ENCODE measurements at places on chromosomes 2 and 18.

- peak; percentile 28 for DNase-seq
These were observed 11.5 kb downstream of the ROCK1 start for GRCh38 chr18:21100146-21100545.

DNA sequence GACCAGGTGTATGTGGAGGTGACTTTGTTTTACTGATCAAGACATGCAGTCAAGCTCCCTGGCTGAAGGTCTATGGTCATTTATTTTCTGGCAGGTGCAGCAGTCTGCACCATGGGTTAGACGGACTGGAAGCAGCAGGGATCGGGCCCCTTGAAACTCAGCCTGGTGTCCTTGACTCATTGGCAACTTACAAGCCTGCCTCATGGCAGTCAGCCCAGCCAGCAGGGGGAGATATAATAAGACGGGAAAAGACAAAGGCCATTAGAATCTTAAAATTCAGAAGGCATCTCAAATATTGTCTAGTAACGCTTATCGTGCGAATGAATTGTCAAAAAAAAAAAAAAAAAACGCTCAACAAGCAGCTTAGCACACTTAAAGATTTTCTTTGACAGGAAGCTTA lies 308.2 kb downstream of the EN1 start:
- peak; percentile 60 for DNase-seq

DNA sequence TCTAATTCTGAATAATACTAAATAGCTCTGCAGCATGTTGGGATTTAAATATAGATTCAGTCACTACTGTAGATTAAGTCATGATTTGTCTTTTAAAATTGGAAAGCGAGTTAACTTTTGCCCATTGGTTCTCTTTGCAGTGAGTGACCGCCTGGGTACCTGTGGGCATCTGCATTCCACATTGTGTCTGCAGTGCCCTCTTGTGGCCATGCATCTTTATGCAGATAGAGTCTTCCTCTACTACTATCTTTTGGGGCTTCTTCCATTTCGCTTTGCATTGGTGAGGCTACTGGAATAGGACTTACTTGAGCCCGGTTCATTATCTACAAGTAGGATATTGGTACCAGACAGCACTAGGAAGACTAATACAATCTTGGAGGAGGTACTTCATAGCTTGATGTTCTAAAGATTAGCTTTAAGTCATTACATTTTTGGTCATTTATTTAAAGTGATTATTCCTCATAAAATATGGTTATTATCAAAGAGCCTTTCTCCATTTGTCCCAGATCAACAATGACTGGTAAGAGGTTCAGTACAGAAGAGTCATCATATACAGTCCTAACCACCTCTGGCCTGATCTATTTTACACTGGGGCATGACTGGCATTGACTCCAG lies 203.0 kb downstream of the SOCS6 start:
- peak; percentile 62 for DNase-seq

DNA sequence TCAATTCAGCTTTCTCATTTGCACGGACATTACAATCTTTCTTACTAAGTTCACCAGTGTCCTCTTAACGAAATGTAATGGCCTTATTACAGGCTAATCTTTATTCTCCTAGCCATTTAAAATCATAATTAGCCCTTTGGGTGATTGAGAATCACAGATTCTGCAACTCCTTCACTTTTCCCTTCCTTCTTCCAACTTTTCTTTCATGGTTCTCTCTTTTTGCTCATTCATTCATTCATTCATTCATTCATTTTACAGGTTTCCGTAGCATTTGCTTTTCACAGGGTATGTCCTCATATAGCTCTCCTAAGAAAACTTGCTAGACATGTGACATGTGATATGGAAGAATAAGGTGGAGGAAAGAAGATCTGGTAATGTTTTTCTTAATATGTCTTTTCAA lies 16.0 kb downstream of the TBR1 start:
- no peak for DNase-seq

DNA sequence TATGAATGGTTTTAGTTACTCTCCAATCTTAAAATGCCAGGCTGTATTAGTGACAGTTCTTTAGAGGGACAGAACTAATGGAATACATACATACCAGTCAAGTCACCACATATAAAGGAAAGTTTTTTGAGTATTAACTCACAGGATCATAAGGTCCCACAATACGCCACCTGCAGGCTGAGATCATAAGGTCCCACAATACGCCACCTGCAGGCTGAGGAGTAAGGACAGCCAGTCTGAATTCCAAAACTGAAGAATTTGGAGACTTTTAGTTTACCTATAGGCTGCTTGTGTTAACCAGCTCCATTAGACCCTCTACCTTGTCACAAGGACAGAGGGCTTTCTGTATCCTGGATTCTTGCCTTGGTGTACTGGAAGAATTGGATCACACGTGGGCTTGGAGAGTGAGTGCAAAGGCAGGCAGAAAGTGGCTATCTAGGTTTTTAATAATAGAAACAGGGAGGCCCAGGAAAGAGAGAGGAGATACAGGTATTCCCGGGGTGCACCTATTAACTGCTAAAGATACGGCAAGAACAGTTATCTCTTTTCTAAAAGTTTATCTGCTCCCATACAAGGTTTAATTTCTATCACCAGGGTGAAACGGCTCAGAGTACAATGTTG lies 234.9 kb upstream of the CYRIA start:
- peak; percentile 30 for DNase-seq

- no peak for DNase-seq
These were observed 9.5 kb downstream of the CHPF start for GRCh38 chr2:219533930-219534661.

- DNase-seq = no peak
These were observed 10.1 kb downstream of the DCTN1 start for GRCh38 chr2:74369976-74370375.

DNA sequence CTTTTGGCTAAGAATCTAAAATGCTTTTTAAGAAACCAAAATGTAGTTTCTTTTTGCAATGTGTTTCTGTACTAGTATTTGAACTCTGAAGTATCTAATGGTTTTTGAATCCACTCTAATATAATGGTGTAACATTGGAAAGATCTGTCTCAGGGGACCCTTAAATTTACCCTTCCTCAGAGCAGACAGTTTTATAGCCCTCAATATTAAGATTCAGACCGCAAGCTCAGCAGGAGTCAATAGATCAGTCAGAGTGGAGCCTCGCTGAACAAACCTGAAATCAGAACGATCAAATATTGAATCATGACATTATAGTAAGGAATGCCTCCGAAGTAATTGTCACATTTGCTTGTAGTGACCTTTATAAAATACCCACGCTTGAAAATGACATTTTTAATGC lies 18.3 kb downstream of the SGPP2 start:
- DNase-seq = no peak

GRCh38 chr2:226411727-226412360 lies 387.8 kb downstream of the IRS1 start:
- peak; percentile 49 for DNase-seq

DNA sequence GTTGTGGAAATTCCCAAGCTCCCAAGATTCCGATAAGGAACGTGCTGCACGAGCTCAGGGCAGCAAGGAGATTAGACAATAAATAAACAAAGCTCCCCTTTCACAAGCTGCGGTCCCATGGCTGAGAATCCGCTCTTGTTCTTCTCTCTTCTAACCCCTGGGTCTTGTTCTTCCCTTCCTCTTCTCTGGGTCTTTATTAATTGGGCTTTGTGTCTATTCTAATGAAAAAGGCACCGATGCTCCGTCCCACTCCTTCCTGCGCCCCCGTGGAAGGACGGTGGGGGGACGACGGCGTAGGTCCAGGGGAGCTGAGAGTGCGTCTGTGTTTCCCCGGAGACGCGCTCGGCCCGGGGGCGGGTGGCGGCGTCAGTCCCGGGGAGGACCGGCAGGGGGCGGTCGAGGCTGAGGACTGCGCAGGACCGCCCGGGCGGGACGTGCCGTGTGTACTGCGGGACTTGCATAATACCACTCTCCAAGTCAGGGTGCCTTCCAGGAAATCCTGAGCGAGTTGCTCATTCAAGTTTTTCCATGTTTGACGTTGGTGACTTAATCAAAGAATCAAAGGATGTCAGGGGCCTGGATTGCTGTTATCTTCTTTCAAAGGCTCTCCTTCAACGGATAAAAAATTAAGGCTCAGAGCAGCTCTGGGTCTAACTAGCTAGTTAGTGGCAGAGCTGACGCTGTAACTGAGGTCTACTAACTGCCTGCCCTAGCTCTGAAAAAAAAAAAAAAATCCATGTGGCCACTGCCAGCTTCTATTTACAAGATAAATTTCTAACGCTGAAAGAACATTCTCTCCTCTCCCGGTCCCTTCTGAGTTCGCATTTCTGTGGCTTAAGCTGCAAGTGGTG lies 321.4 kb downstream of the TGIF1 start:
- DNase-seq = peak; percentile 95

DNA sequence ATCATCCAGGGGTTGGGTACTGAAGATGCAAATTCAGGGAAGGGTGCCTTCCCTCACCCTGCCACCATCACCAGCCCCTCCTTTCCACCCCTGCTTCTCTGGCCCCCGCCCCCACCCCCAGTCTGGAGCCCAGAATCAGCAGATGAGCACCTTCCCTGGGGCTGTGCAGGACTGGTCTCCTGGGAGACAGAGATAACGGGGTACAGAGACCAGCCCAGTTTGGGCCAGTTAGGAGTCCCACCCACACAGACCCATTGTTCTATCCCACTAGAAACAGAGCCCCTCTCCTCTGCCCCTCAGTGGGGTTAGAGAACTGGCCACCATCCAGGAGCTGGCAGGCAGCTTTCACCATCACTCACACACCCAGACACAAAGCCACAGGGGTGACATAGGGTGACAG lies 4.5 kb upstream of the CRYBA2 start:
- DNase-seq = no peak

GRCh38 chr2:144390424-144391020 lies 129.4 kb downstream of the ZEB2 start:
- no peak for DNase-seq

DNA sequence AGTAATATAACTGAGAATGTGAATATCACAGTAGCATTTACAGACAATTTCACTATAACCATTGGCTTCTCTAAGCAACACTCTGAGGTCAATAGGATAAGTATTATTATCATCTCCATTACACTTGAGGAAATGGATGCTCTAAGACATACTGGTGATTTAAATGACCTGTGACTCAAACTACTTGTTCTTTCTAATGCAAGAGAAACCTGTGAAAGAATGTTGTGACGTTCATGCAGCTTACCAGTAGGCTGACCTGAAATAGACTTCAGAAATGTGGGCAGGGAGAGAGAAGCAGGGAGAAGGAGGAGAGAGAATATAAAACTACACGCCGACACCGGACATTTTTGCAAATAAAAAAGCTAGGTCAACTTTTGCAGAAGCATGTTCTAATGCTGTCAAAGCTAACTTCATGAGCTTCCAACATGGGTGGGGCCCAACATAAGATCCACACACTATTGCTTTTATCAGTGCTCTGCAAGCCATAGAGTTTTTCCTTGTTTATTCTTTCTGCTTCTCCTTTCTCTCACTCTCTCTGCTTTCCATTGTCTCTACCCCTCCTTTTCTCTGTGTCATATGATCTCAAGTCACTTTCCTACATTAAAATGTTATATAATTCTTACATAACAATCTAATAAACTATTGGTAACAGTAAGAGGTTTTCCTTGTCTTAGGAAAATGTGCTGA lies 217.6 kb upstream of the FN1 start:
- DNase-seq = peak; percentile 97

GRCh38 chr2:200454927-200455801 lies 54.7 kb downstream of the KCTD18 start:
- DNase-seq = peak; percentile 45

GRCh38 chr2:27772804-27773203 lies 1.3 kb downstream of the MRPL33 start:
- peak; percentile 23 for DNase-seq

- peak; percentile 40 for DNase-seq
These were observed 26.5 kb upstream of the RFX8 start for GRCh38 chr2:101501443-101501842.

GRCh38 chr2:98547092-98547790 lies 61.1 kb downstream of the COA5 start:
- DNase-seq = no peak

DNA sequence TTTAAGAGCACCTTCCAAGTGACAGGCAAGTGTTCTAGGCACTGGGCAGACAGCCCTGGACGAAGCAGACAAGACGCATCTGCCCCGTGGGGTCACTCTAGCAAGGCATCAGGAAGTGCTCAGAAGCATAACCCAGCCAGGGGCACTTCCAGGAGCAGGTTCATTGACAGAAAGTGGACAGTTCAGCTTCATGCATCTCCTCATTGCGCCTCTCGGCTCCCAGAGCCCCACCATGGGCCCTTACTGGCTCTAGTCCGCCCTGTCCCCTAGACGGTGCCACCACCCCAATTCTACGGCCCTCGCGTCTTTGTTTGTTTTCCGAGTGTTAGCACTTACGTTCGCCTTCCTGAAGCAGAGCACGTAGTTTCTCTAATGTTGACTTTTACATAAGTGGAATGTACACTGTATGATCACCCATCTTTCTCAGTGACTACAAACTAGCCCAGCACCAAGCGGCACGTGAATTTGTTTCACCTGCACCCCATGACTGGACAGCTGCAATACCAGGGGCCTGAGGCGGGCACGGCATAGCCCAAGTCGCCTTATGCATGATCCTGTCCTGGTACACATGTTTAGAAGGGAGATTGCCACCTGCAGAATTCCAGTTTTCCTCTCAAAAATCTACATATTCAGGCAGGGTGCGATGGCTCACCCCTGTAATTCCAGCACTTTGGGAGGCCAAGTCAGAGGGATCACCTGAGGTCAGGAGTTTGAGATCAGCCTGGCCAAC lies 33.2 kb downstream of the SNED1 start:
- DNase-seq = no peak

GRCh38 chr18:55179425-55179824 lies 220.2 kb upstream of the CCDC68 start:
- no peak for DNase-seq

DNA sequence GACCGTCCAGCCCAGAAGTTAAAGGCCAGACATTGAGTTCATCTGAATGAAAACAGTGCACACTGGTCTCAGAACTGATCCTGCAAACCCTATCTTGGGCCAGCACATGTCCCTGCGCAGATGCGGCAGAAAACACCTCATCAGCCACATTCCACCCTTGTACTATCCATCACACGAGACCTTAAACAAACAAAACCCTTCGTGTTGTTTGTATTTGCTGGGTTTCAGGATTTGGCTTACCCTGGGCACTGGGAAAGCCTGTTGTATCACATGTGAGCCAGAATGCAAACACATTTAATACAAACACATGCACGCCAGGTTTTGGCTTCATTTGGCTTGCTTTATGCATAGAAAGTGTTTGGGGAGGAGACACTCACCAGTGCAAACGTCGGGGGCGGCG lies 12.5 kb downstream of the WIPF1 start:
- DNase-seq = no peak

DNA sequence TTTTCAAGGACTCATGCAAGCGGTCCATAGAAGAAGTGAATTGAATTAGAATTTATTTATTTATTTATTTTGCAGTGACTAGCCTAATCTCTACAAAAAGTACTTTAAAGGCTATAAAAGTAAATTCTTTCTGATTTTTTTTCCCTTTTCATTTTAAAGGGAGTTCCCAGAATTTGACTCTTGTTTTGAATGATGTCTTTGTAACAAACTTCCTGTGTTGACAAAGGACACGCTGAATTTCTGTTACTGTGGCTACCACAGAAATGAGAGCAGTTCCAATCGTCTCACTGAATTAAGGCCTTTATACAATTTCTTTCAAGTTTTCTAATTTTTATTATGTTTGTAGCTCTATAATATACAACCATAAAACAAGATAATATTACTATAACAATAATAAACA lies 46.3 kb upstream of the LPIN2 start:
- DNase-seq = no peak

Measured in choroid plexus epithelial cell (primary cell).